ENCODE measurements at places on chromosomes 16 and 17. TPM values are rescaled to one million over a fixed set of nuclear protein-coding genes. Genes with fewer than 3 reads are reported as not detected.

GRCh38 chr16:81774348-81774747, 4.7 kb upstream of the PLCG2 start:
- H3K4me1 ChIP-seq, result no peaks in the 10 kb centered on the region
- H3K27me3 ChIP-seq, result no peaks in the 10 kb centered on the region
- H3K27ac ChIP-seq, result no peak overlapping the region
- H3K36me3 ChIP-seq, result no peaks in the 10 kb centered on the region
- DNase-seq, result no peak
- H3K4me3 ChIP-seq, result no peak overlapping the region

- no peak overlapping the region for H3K27ac ChIP-seq
- DNase-seq, result no peak
- no peaks in the 10 kb centered on the region for H3K4me1 ChIP-seq
- H3K4me3 ChIP-seq, result no peak overlapping the region
- no peaks in the 10 kb centered on the region for H3K36me3 ChIP-seq
- H3K27me3 ChIP-seq, result no peaks in the 10 kb centered on the region
Observed at GRCh38 chr16:77868478-77868877, 80.1 kb downstream of the VAT1L start.

DNA sequence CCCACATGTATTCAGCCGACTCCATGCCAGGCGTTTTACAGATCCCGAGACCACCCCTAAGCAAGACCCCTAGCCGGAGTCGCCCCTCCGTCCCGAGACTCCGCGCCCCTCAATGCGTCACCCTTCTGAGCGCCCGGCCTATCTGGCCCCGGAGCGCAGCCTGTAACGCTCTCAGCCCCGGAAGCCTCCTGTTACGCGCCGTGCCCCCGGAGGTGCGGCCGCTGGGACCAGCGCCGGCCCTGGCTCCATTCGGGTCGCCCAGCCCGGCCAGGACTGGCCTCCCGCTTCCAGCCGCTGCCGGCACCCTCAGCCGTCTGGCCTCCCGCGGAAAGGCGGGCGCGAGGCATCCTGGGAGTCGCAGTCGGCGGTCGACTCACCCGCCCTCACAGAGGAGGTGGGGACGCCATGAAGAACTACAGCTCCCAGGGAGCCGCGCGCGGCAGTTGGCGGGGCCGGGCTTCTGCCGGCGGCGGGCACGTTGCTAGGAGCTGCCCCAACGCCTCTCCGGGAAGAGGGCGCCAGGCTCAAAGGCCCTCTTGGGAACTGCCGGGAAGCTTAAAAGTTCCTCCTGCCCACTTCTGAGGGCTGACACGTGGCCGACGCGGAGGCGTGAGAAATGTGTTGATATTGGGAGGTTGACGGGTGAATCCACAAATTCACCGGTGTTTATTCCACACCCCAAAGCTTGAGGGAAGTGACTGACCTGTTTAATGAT, at the start of gene FBF1:
Gene FBF1 (minus strand): TSS at position 316 of the 715 bp plus-strand sequence. CDS start 2,893 bp downstream, outside the sequence.
- no peaks in the 10 kb centered on the region for H3K4me1 ChIP-seq
- H3K36me3 ChIP-seq, result no peaks in the 10 kb centered on the region
- no peaks in the 10 kb centered on the region for H3K27me3 ChIP-seq
- DNase-seq, result peak; percentile 89
- H3K4me3 ChIP-seq, result peak within 1 kb of the TSS; percentile 88
- peak within 1 kb of the TSS; percentile 87 for H3K27ac ChIP-seq

- no peak for DNase-seq
- H3K4me3 ChIP-seq, result no peak overlapping the region
- no peaks in the 10 kb centered on the region for H3K4me1 ChIP-seq
- H3K27me3 ChIP-seq, result no peaks in the 10 kb centered on the region
- H3K36me3 ChIP-seq, result no peaks in the 10 kb centered on the region
Observed at GRCh38 chr17:9865586-9865985, 39.5 kb downstream of the RCVRN start.

DNA sequence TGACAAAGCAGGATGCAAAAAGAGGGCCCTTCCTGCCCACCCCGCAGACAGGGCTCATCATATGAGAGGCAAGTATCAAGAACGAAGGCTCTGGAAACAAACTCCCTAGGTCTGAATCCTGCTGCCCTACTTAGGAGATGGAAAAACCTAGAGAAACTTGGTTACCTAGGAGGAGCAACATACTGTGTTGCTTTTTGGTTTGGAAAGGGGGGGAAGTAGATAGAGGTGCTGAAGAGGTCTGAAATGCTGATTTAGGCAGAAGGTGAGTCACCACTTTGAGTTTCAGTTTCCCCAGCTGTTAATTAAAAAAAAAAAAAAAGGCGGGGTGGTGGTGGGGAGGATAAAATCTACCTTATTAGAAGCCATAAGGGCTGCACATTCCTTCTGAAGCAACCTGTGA, 1.5 kb downstream of the N4BP1 start:
- H3K36me3 ChIP-seq, result no peaks in the 10 kb centered on the region
- no peak for DNase-seq
- no peak overlapping the region for H3K27ac ChIP-seq
- H3K4me3 ChIP-seq, result peak overlapping the region; percentile 68
- peaks cover 23% of the 10 kb centered on the region for H3K4me1 ChIP-seq

GRCh38 chr17:2061441-2061958, 6.6 kb downstream of the HIC1 start:
- H3K4me3 ChIP-seq, result no peak overlapping the region
- peaks cover 69% of the 10 kb centered on the region for H3K4me1 ChIP-seq
- H3K36me3 ChIP-seq, result no peaks in the 10 kb centered on the region
- no peaks in the 10 kb centered on the region for H3K27me3 ChIP-seq

GRCh38 chr16:9081843-9082242, 9.6 kb upstream of the HAPSTR1 start:
- H3K4me3 ChIP-seq, result no peak overlapping the region
- H3K27ac ChIP-seq, result no peak overlapping the region
- H3K36me3 ChIP-seq, result no peaks in the 10 kb centered on the region

Gene GRIN2A
- total RNA-seq, result 0.82 TPM

Gene RASL10B
- 5.6 TPM for total RNA-seq

- H3K36me3 ChIP-seq, result no peaks in the 10 kb centered on the region
- H3K4me3 ChIP-seq, result no peak overlapping the region
- no peaks in the 10 kb centered on the region for H3K27me3 ChIP-seq
- no peak overlapping the region for H3K27ac ChIP-seq
- H3K4me1 ChIP-seq, result no peaks in the 10 kb centered on the region
Observed at GRCh38 chr17:56325313-56326000, 172.2 kb downstream of the ANKFN1 start.

Gene CBFA2T3
- total RNA-seq, result 12.1 TPM

Gene CLEC3A
- total RNA-seq, result not detected

Gene KRTAP3-3
- not detected for total RNA-seq

DNA sequence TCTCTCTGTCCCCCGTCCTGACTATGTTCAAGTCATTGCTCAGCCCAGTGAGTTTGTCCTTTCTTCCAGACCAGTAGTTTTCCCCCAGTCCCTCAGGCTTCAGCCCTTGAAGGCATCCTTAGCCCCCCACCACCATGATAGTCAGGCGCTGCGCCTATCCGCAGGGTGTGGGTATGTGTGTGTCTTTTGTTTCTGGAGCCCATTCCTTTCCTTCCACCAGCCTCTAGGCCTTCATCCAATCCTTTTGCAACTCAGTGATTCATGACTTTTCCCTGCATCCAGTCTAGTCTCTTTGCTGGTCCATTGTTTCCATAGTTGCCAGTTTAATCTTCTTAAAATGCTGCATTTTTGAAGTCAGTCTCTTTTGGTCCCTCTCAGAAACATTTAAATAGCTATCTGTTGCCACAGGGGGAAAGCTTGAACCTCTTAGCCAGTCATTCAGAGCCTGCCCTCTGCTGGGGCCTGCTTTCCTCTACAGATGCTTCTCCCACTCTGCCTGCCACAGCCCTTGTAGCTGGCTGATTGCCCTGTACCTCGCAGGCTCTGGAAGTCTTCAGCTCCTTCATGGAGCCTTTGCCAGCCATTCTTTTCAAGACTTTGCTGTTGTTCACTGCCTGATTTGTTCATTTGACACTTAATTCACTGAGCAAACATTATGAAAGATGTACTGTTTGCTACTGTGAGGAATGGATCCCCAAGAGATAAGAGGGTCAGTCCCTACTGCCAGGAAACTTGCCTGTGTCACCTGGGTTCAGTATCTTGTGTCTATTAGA, 55.9 kb upstream of the ADCY7 start:
- H3K27me3 ChIP-seq, result no peaks in the 10 kb centered on the region
- peaks cover 7% of the 10 kb centered on the region for H3K4me1 ChIP-seq
- peak; percentile 87 for DNase-seq
- peak overlapping the region; percentile 36 for H3K27ac ChIP-seq
- H3K36me3 ChIP-seq, result no peaks in the 10 kb centered on the region
- H3K4me3 ChIP-seq, result no peak overlapping the region

GRCh38 chr17:50531428-50532025, 1.0 kb upstream of the EPN3 start:
- H3K36me3 ChIP-seq, result no peaks in the 10 kb centered on the region
- no peak overlapping the region for H3K27ac ChIP-seq
- DNase-seq, result no peak
- no peaks in the 10 kb centered on the region for H3K27me3 ChIP-seq
- H3K4me1 ChIP-seq, result peaks cover 17% of the 10 kb centered on the region
- H3K4me3 ChIP-seq, result no peak overlapping the region

DNA sequence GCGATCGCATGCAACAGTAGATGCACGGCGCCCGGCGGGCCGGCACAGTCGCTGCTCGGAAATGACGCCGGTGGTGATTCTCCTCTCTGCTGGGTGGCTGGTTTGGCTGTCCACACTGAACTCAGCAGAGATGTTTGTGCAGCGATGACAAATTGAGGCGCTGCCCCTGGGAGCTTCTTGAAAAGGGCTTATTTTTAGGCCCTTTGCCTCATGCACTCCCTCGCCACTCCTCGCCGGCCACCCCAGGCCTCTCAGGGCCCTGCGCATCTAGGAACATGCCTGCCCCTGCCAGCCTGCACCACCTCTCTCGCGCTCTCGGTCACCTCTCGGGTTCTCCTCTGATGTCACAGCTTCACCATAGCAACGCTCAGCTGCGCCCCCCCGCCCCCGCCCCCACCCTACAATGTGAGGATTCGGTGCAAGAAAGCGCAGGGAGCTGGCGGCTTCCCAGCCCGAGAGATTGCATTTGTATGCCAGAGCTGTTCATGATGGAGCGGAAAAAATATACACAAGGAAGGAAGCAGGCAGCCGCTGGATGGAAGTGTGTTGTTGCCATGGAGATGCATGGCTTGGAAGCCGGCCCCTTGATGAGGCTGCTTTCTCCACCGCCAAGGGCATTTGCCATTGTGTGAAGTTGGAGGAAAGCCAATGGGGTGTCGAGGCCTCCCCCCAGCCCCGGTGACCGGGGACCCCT, 81.3 kb upstream of the PLCG2 start:
- no peaks in the 10 kb centered on the region for H3K27me3 ChIP-seq
- H3K27ac ChIP-seq, result peak overlapping the region; percentile 50
- DNase-seq, result peak; percentile 69
- H3K4me1 ChIP-seq, result no peaks in the 10 kb centered on the region
- H3K4me3 ChIP-seq, result no peak overlapping the region

Gene LPCAT2
- 30.5 TPM for total RNA-seq

DNA sequence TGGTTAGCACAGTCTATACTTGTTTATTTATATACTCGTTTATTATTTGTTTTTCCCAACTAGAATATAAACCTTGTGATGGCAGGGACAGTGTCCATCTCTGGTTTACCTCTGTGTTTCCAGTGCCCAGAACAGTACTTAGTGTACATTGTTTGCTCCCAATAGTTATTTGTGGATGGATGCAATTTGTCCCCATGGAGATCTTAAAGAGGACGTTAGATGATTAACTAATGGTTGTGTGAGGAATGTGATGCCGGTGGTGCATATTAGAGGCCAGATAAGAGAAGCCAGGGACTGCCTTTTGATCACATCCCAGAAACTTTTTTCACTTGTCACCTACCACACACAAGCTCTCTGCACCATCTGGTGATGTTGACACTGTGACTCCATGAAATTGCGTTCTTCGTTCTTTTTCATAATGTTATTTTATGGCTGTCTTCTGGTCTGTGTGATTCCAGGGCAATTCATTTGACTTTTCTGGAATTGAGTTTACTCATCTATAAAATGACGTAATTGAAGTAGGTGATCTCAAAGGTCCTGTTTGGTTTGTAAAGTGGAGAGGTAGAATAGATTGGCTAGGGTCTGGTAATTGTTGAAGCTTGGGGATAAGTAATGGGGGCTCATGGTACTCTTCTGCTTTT, 1.2 kb downstream of the COX10 start:
- no peak for DNase-seq
- no peaks in the 10 kb centered on the region for H3K4me1 ChIP-seq
- H3K4me3 ChIP-seq, result peak overlapping the region; percentile 97
- no peaks in the 10 kb centered on the region for H3K27me3 ChIP-seq
- H3K27ac ChIP-seq, result no peak overlapping the region

Gene SLC43A2
- total RNA-seq, result 5.9 TPM

GRCh38 chr16:23539984-23540816, 16.9 kb downstream of the EARS2 start:
- H3K36me3 ChIP-seq, result no peaks in the 10 kb centered on the region
- H3K4me3 ChIP-seq, result no peak overlapping the region
- no peaks in the 10 kb centered on the region for H3K27me3 ChIP-seq
- no peaks in the 10 kb centered on the region for H3K4me1 ChIP-seq
- DNase-seq, result no peak

Gene SCNN1B
- total RNA-seq, result 0.14 TPM

DNA sequence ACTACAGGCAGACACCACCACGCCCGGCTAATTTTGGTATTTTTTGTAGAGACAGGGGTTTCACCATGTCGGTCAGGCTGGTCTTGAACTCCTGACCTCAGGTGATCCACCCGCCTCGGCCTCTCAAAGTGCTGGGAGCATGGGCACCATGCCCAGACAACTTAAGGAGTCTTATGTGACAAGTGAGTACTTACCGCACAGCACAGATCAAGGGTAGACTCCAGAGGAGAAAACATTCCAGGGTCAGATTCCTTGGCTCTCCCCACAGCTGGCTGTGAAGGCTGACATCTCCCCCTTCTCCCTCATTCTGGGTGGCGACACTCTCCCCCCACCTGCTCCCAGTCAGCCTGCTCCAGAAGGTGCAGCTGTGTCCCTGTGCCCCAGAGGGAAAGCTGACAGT, 10.6 kb downstream of the ZSCAN10 start:
- no peak overlapping the region for H3K27ac ChIP-seq
- peaks cover 6% of the 10 kb centered on the region for H3K27me3 ChIP-seq
- DNase-seq, result no peak
- H3K36me3 ChIP-seq, result no peaks in the 10 kb centered on the region

GRCh38 chr17:18257982-18258355, 569 bp downstream of the FLII start:
- peak overlapping the region; percentile 92 for H3K4me3 ChIP-seq
- H3K27ac ChIP-seq, result peak overlapping the region; percentile 82
- no peaks in the 10 kb centered on the region for H3K27me3 ChIP-seq
- no peaks in the 10 kb centered on the region for H3K36me3 ChIP-seq
- peak; percentile 68 for DNase-seq

DNA sequence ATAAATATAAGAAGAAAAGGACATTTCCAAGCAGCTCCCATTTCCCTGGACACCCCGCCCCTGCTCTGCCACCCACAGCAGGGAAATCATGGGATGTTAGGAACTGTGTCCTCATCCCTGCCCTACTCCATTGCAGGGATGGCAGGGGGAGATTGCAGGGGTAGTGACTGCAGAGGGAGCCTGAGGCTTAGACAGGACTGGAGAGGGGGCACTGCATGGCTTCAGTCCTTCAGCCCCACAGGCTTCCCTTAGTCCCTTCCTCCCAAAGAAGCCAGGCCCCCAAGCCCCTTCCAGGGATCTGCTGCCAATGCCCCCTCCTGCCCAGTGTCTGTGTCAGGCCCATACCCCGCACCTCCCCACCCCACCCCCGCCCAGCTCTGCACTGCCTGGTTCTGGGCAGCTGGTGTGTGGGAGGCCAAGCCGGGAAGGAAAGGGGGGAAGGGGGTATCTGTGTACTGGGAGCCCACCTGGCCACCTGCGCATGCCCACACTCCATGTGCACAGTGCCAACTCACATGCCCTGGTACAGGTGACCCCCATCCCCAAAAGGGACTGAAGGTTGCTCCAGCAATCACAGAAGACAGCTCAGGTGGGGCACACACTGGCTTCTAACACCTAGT, 3.3 kb downstream of the RUNDC3A start:
- H3K4me1 ChIP-seq, result peaks cover 20% of the 10 kb centered on the region
- peaks cover 17% of the 10 kb centered on the region for H3K27me3 ChIP-seq
- H3K36me3 ChIP-seq, result no peaks in the 10 kb centered on the region

Gene APOH
- not detected for total RNA-seq

Data from uterus (tissue), 4 donors.